ENCODE measurements at places on chromosomes 11 and 22.

- DNase-seq = peak; percentile 100
- peaks cover 23% of the 10 kb centered on the region for H3K27me3 ChIP-seq
- H3K4me1 ChIP-seq = peaks cover 35% of the 10 kb centered on the region
- no peaks in the 10 kb centered on the region for H3K36me3 ChIP-seq
- H3K4me3 ChIP-seq = peak within 1 kb of the TSS; percentile 95
Observed at GRCh38 chr22:49852898-49853894, at the start of gene ZBED4. TSS of gene ZBED4 (plus strand) at chr22:49853844. CDS start at chr22:49883663, 29,819 bp downstream.

DNA sequence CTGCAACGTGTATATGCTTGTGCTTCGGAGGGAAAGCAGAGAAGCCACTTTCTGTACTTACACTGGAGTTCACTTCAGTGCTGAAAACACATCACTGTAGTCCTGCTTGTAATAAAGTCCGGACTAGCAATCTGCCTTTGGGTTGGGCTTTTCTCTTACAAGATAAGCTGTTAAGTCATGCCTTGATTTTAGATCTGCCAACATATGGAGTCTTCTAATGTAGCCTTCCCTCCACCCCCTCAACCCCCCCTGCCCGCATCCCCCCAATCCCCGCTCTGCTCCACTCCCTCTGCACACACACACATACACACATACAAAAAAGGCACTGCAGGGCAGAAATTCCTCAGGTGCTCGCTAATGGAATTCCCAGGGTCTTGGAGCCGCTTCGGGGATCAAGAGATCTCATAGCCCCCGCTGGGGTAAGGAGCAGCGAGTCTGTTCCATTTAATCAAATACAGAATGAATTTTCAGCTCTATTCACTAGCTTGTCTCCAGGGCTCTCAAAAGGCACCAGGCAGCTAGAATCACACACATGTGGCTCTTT, 3.4 kb downstream of the CDON start:
- H3K4me3 ChIP-seq = no peak overlapping the region
- peaks cover 7% of the 10 kb centered on the region for H3K4me1 ChIP-seq
- no peaks in the 10 kb centered on the region for H3K36me3 ChIP-seq
- peaks cover 44% of the 10 kb centered on the region for H3K27me3 ChIP-seq
- no peak overlapping the region for H3K27ac ChIP-seq

DNA sequence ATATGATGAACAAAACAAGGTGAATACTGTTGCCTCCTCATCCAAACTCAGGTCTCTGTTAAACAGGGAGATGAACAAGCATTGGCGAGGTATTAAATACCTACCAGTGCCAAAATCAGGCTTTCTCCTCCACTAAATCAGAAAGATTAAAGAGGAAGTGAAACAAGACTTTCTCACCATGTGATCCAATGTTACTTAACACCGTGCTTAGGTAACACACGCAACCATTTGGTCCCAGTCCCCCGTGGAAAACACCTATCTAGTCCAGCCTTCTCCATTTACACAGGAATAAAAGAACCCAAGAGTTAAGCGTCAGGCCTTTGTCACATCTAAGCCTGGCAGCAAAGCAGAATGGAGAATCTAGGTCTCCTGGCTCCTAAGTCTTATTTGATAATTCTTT, 34.5 kb downstream of the TENM4 start:
- H3K4me1 ChIP-seq = peaks cover 6% of the 10 kb centered on the region
- H3K27me3 ChIP-seq = peaks cover 6% of the 10 kb centered on the region
- DNase-seq = peak; percentile 48
- H3K36me3 ChIP-seq = no peaks in the 10 kb centered on the region
- H3K4me3 ChIP-seq = no peak overlapping the region
- H3K27ac ChIP-seq = no peak overlapping the region

DNA sequence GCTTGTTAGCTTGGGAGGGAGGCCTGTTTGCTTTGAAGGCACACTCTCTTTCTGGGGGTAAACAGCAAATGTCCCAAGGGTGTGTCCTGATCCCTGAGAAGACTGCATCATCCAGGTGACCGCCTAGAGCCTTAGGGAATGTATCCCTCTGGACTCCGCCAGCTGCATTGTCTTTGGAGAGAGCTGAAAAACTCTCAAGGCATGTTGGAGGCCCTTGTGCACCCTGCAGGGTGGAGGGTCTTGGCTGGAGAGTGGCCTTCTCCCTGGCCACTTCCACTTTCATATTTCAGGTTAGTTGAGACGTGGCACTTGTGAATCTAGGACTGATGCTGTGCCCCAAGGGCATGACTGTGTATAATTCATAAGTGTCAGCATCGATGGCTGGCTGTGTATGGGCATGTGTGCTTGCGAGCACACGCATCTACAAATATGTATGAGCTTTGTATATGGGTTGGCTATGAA, 70.6 kb downstream of the ZBTB16 start:
- no peak overlapping the region for H3K4me3 ChIP-seq
- H3K27me3 ChIP-seq = no peaks in the 10 kb centered on the region
- DNase-seq = no peak

DNA sequence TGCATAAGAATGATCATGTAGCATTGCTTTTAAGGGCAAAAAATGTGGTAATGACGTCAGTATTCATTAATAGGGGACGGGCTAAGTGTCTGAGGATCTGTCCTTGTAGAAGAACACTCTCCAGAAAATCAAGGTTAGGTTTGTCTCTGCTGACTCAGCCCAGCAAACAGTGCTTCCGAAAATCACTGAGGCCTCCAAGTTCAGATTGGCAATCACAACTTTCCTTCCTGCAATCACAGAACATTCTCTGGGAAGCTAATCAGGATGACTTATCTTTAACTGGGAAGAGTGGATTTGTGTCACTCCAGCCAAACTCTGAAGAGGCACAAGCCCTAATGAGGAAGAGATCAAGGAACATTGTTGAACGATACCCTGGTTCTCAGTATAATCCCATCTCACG, 123.2 kb upstream of the LDLRAD3 start:
- no peak overlapping the region for H3K4me3 ChIP-seq
- peaks cover 10% of the 10 kb centered on the region for H3K4me1 ChIP-seq
- H3K27ac ChIP-seq = no peak overlapping the region
- peaks cover 13% of the 10 kb centered on the region for H3K36me3 ChIP-seq

DNA sequence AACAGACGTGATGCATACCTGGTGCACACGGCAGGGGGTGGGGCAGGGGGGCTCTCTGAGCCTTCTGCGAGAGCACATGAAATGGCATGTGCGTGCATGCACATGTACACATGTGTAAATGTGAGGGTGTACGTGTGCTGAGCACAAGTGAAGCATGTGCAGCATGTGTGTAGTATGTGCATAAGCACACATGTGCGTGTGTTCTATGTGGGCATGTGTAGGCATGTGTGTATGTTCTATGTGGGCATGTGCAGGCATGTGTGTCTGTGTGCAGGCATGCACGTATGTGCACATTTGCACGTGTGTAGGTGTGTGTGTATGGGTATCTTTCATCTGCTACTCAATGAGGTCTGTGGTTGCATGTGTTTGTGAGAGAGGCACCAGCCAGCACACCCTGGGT, 371.2 kb downstream of the CTTN start:
- H3K4me3 ChIP-seq = no peak overlapping the region
- H3K36me3 ChIP-seq = no peaks in the 10 kb centered on the region
- no peak for DNase-seq
- H3K27ac ChIP-seq = no peak overlapping the region
- H3K27me3 ChIP-seq = no peaks in the 10 kb centered on the region

GRCh38 chr22:21951931-21952465, 650 bp downstream of the PPM1F start:
- no peaks in the 10 kb centered on the region for H3K36me3 ChIP-seq
- peaks cover 25% of the 10 kb centered on the region for H3K4me1 ChIP-seq
- H3K27ac ChIP-seq = no peak overlapping the region
- no peaks in the 10 kb centered on the region for H3K27me3 ChIP-seq

GRCh38 chr11:131770801-131771200, 400.4 kb downstream of the NTM start:
- no peak overlapping the region for H3K27ac ChIP-seq
- no peaks in the 10 kb centered on the region for H3K36me3 ChIP-seq
- DNase-seq = no peak
- H3K4me1 ChIP-seq = no peaks in the 10 kb centered on the region

- no peaks in the 10 kb centered on the region for H3K36me3 ChIP-seq
- peaks cover 4% of the 10 kb centered on the region for H3K27me3 ChIP-seq
- H3K27ac ChIP-seq = no peak overlapping the region
- peaks cover 14% of the 10 kb centered on the region for H3K4me1 ChIP-seq
- no peak overlapping the region for H3K4me3 ChIP-seq
- DNase-seq = no peak
Observed at GRCh38 chr11:129317571-129317970, 58.1 kb upstream of the BARX2 start.

GRCh38 chr11:29328961-29329441, 687.8 kb downstream of the KCNA4 start:
- H3K27ac ChIP-seq = no peak overlapping the region
- no peaks in the 10 kb centered on the region for H3K27me3 ChIP-seq
- H3K4me3 ChIP-seq = no peak overlapping the region
- H3K4me1 ChIP-seq = no peaks in the 10 kb centered on the region

- DNase-seq = no peak
Observed at GRCh38 chr22:45542001-45542520, 39.4 kb downstream of the FBLN1 start.

DNA sequence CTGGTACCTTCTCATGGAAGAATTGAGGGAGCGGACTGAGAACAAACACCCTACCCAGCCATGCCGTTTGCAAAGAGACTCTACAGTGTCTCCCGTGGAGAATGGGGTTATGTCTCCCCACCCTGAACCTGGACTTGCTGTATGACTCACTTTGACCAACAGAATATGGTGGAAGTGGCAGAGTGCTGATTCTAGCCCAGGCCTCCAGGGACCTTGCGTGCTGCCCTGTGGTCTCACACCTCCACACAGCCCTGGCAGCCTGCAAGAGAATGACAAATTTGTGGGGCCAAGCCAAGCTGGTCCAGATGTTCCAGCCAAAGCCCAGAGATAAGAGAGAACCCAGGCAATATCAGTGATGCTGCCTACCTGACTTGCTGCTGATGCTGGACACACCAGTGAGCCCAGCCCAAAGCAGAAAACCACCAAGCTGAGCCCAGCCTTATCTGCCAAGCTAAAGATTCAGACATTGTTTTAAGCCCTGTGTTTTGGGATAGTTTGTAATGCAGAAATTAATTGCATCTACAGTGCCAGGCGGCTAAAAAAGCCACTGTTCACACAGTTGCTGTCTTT, 8.1 kb upstream of the LINC01488 start:
- no peak overlapping the region for H3K27ac ChIP-seq
- DNase-seq = no peak
- no peaks in the 10 kb centered on the region for H3K36me3 ChIP-seq
- no peak overlapping the region for H3K4me3 ChIP-seq
- H3K27me3 ChIP-seq = peaks cover 45% of the 10 kb centered on the region

DNA sequence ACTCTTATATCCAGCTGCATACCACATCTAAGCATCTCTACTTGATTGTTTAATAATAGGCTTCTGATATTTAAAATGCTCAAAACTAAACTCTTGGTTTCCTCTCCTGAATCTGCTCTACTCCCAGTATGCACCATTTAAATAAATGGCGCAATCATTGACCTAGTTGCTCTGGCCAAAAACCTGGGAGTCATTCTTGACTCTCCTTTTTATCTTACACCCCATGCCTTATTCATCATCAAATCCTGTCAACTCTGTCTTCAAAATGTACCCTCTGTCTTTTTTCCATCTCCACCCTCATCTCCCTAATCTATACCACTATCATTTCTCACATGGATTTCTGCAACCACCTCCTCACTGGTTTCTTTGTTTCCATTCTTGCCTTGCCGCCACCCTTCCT, 399.6 kb upstream of the CCDC90B start:
- H3K4me1 ChIP-seq = no peaks in the 10 kb centered on the region
- H3K27me3 ChIP-seq = peaks cover 37% of the 10 kb centered on the region
- no peak overlapping the region for H3K27ac ChIP-seq
- H3K4me3 ChIP-seq = no peak overlapping the region
- H3K36me3 ChIP-seq = no peaks in the 10 kb centered on the region

- peaks cover 76% of the 10 kb centered on the region for H3K27me3 ChIP-seq
- no peak for DNase-seq
- no peaks in the 10 kb centered on the region for H3K4me1 ChIP-seq
- H3K27ac ChIP-seq = no peak overlapping the region
- no peak overlapping the region for H3K4me3 ChIP-seq
Observed at GRCh38 chr11:35626501-35626900, 8.2 kb downstream of the FJX1 start.

DNA sequence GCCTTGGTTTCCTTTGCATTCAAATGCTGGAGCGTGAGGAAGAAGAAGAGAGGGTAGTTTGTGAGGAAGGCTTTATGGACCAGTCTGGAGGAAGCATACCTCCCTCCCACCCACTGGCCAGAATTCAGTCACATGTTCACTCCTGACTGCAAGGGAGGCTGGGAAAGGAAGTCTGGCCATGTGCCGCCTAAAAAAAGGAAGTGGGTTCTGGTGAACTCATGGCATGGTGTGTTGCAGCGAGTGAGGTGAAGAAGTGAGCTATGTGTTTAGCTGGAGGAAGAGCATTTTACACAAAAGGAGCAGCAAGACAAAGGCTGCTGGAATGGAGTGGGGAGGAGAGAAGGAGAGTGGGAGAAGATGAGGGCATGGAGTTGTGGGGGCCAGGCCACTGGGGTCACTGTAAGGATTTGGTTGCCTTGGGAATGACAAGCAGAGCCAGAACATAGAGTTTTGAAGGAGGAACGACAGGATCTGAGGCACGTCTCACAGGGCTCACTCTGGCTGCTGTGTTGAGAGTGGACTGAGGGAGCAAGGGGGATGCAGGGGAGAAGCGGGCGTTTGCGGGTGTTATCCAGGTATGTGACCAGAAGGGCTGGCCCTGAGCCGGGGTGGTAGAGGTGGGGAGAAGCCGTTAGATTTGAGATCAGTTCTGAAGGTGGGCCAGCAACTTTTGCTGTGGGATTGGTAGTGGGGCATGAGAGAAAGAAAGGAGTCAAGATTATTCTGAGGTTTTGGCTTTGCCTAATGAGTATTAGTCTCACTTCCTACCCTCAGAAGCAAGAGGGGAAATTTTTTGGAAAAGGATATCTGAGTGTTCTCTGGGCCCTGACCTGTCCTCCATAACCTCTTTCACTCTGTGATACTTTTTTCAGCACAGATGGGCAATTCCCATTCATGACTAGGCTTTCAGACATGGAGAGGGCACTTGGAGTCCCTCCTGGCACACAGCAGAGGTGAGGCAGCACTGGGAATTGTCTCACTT, 26.4 kb downstream of the BMAL1 start:
- peaks cover 14% of the 10 kb centered on the region for H3K36me3 ChIP-seq
- DNase-seq = no peak
- no peak overlapping the region for H3K27ac ChIP-seq
- peaks cover 39% of the 10 kb centered on the region for H3K4me1 ChIP-seq

DNA sequence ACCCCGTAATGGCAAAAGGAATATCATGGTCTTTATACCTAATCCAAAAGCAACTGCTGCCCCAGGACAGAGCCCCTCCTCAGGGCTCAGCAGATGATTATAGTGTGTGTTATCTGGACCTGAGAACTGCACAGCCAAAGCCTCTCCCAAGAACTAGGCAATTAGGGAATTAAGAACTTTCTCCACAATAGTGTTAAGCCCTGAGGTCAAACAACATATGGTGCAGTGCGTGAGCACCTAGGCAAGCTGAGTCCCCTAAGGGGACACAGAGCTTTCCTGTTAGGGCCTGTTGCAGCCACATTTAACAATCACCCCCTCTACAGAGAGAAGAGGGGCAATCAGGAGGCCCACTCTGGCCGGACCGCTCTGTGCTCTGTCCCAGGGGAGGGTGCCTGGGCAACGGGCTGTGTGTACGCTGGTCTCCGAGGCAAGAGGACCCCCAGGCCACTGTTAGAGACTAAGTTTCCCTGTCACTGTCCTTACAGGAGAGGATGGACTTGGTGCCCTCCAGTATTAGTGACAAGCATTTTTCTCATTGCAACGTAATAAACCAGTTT, 1.4 kb upstream of the KCNJ5 start:
- DNase-seq = no peak
- peaks cover 74% of the 10 kb centered on the region for H3K27me3 ChIP-seq

Data from naive B cell (primary cell).